ENCODE measurements at places on chromosomes 11 and 22. TPM values are rescaled to one million over a fixed set of nuclear protein-coding genes. Genes with fewer than 3 reads are reported as not detected.

GRCh38 chr11:44785856-44786607 is 59.3 kb downstream of the TSPAN18 start:
- DNase-seq, result no peak

GRCh38 chr11:115127790-115128189 is 376.4 kb downstream of the CADM1 start:
- DNase-seq, result no peak

DNA sequence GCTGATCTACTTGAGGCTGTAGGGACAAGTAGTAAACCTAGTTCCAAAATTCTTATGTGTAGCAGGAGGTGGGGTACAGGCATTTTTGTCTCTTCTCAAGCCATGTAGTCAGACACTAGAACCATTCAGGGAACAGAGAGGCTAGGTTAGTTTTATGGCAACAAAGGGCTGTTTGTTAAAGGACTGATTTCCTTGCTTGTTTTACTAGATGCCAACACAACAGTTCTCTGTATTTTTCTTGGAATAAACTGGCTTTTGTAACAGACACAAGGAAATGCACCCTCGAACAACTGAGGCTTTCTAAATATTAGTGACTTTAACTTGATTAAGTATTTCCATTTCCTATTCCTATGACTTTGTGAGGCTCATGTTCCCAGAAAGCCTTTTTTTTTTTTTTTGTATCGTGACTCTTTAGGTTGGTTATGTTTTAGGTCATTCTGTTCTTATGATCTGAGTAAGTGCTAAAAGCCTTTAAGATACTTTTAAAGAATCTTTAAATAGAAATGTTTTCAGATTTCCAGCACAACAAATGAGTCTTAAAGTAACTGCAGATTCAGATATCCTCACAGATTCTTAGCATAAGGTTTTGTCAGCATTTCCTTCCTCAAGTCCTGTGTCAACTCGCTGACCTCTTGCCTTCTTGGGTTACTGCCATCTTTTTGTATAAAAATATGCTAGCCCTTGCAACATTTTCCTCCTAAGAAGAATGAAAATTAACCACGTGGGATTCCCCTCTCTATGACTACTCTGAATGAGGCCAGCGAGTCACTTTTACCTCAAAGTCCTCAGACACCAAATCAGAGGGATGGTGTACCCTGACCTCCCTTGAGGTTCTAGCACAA is 92.5 kb downstream of the CCDC83 start:
- no peak for DNase-seq

RPUSD4 gene
- total RNA-seq, result 20.5 TPM

GRCh38 chr11:25377466-25377865 is 880.6 kb downstream of the LUZP2 start:
- no peak for DNase-seq

GRCh38 chr11:77789731-77790476 is 30.6 kb downstream of the RSF1 start:
- DNase-seq, result no peak
